ENCODE measurements at places on chromosomes 5 and 9.

GRCh38 chr9:98654247-98654646, 54.5 kb downstream of the GABBR2 start:
- no peak for DNase-seq

DNA sequence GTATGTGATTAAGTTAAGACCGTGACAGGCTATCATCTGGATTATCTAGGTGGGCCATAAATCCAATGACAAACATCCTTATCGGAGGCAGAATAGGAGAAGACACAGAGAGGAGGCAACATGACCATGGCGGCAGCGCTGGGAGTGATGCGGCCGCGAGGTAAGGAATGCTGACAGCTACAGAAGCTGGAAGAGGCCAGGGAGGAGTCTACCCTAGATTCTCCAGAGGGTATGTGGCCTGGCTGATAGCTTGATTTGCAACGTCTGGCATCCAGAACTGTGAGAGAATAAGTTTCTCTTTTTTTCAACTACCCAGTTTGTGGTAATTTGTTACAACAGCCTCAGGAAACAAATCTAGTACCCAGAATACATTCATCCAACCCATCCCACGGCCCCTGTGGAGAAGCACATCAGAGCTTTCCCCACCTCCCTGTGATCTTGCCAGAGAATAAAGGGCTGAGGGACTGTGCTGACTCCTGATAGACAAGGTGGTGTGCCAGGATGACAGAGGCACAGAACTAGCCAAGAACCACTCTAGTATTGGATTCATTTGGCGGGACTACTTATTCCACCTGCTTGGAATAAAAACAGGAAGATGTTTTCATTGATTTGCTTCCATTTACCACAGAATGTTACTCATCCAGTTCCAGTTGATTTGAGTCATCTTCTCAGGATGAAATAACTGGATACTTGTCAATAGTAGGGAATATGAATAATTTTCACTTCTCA, 187.4 kb downstream of the MAN2A1 start:
- DNase-seq: no peak

DNA sequence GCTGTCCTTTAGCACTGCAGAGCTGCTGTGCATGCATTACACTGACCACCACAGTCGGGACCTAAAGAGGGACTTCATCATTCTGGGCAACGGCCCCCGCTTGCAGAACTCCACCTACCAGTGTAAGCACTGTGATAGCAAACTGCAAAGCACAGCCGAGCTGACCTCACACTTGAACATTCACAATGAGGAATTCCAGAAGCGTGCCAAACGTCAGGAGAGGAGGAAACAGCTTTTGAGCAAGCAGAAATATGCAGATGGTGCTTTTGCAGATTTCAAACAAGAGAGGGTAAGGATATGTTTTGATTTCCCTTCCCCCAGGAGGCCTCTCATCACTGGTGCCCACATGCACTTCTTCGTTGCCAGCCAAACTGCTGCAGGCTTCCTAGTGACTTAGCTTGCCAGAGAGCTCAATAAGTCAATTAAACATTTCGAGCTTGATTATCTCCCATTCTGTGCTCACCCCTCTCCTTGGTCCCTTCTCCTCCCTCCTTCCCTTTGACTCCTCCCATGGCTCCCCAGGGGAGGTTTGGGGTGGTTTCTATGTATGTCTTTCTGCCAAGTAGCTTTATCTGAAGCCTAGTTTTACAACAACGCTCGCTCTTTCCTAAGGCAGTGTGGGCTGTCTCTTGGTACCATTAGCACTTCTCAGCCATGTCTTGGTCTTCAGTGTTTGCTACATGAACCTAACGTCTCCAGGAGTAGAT, 66.7 kb downstream of the ZNF462 start:
- DNase-seq: no peak

DNA sequence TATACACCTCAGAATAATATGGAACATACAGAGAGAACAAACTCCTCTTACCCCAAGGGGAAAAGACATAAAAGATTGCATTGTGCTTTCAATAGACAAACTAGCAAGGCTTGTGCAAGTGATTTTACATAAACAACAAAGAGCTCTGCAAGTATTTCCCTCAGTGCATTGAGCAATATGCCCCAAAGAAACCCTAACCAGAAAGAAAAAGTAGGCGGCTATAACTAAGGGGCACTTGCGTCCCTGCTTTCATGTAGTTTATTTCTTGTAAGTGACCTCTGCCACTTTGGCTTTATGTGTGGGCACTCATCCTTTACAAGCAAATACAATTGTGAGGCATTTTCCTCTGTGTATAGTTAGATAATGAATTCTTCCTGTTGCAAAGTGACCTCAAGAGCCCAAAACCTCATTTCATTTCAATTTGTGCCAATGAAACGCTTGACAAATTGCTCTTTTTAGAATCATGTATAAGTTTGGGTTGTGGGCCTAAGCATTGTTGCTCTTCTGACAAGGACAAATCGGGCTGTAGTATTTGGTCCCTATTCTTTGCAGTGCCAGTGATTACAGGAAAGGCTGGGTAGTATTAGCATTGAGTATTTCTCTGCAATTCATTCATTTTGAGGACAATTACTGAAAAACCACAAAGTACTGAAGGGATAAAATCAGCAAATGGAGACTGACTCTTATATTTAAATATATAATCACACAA, 282.2 kb downstream of the DTWD2 start:
- DNase-seq: no peak

- no peak for DNase-seq
These were observed 108.7 kb upstream of the EFNA5 start for GRCh38 chr5:107779437-107779836.

- peak; percentile 31 for DNase-seq
These were observed 28.7 kb downstream of the NEK6 start for GRCh38 chr9:124286292-124286931.

DNA sequence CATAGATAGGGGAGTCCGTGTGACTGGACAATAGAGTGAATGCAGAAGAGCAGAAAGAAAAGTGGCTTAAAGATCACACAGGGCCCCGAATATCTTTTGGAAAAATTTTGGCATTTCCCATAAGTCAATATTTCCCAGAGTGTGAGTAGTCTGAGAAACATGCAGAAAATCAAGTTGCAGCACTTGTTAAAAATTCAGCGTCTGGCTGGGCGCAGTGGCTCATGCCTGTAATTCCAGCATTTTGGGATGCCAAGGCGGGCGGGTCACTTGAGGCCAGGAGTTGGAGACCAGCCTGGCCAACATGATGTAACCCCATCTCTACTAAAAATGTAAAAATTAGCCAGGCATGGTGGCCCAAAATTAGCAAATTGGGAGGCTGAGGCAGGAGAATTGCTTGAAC, 227.0 kb downstream of the DRD1 start:
- DNase-seq: no peak

DNA sequence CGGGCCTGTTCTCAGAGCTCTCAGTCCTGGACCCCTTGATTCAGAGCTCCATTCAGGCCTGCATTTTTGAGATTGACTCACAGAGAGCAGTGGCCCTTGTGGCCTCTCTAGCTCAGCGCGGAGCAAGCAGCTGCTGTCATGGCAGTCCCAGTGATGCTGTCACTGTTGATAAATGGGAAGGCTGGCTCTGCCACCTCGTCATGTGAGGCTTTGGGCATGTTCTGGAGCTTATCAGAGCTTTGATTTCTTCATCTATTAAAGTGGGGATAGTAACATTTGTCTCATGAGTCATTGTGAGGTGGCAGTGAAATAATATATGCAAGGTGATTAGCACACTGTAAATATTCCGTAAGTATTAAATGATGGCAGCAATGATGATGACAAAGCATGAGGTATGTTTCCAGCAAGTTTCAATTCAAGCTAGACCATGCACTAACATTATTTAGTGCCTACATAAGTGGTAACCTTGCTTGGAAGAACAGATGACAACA, 126.4 kb upstream of the CXCL14 start:
- no peak for DNase-seq

GRCh38 chr9:27977931-27978330, 404.6 kb upstream of the C9orf72 start:
- no peak for DNase-seq

GRCh38 chr9:95494416-95495371, 22.1 kb downstream of the PTCH1 start:
- peak; percentile 85 for DNase-seq

DNA sequence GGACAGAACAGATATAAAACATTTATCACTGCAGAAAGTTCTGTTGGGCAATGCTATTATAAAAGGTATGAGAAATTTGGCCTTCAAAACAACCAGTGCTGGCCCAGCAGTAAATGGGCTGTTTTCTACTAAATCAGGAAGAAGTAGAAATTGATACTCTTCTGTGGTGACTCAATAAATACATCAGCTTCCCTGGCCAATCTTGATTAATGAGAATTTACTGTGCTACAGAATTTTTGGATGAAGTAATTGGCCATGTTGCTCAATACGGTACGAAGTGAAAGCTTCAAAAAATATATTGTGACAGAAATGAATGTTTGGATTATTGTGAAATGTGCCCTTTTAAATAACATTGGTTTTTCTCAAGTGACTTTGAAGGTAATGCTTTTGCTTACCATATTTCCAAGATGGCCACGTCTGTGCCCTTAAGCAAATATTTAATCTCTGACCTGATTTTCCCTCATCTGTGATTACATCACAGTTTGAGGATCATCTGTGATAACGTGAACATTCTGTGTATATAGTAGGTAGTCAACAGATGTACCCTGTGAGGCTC, 4.2 kb downstream of the DNAJA1 start:
- DNase-seq: no peak

- peak; percentile 30 for DNase-seq
These were observed at the start of gene BSPRY for GRCh38 chr9:113349445-113350094. TSS of gene BSPRY (plus strand) at chr9:113349541. CDS start at chr9:113349580, 39 bp downstream.

DNA sequence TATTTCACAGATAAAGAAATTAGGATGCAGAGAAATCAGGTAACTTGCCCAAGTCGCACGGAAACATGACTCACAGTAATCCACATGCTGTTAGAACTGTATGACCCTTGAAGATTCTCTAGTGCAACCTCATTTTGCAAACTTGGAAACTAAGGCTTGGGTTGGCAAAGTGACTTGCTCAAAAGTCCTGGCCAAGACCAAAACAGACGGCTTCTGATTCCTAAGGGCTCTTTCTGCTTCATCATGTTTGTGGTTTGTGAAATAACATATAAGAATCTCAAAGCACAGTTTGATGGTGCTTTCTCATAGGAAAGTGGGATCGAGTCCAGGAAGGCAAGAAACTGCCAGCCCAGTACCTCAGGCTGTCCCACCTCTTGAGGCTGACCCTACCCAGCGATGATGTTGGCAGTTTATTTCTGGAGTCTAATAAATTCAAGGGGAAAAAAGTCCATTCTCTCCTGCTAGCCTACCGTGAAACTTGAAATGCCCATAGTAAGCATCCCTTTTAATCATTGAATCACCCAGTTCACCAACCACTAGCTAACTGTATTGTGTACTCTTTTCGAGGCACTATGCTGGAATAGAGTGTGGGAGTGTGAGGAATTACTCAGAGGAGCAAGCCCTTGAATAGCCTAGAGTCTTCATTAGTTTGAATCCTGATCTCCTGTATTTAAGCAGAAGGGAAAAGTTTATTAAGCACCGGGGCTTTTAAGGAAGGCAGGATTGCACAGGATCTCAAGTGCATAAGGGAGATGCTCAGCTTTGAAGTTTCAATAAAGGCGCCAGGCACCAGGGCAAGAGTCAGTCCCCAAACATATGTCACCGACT, 14.1 kb downstream of the CAPSL start:
- no peak for DNase-seq

DNA sequence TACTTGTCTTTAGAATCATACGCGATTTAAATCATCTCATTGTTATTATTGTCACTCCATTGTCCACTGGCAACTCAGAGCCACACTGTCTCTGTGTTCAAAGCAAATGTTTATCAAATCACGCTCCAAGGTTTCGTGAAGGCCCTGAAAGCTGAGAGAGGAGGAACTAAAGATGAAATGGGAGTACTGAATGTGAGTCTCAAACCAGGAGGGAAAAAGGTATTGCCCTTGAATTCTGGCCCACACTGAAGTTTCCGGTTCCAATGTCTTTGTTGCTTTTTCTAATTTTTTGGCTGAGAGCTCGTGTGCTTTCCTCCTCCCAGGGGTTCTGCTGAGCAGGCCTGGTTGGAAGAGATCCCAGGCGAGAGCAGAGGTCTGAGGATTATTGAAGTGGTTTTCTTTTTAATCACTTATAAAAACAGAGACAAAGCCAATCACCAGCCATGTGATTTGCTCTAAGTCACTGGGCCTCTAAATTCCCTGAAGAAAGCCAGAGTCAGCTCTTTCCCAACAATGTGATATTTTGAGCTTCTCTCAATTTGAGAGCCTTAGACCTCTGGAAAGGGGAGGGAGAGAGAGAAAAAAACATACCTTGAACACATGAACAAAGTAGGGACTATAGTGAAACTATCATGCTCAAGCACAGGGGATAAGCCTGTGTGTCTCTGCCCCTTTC, 420.8 kb upstream of the GRAMD2B start:
- DNase-seq: no peak

DNA sequence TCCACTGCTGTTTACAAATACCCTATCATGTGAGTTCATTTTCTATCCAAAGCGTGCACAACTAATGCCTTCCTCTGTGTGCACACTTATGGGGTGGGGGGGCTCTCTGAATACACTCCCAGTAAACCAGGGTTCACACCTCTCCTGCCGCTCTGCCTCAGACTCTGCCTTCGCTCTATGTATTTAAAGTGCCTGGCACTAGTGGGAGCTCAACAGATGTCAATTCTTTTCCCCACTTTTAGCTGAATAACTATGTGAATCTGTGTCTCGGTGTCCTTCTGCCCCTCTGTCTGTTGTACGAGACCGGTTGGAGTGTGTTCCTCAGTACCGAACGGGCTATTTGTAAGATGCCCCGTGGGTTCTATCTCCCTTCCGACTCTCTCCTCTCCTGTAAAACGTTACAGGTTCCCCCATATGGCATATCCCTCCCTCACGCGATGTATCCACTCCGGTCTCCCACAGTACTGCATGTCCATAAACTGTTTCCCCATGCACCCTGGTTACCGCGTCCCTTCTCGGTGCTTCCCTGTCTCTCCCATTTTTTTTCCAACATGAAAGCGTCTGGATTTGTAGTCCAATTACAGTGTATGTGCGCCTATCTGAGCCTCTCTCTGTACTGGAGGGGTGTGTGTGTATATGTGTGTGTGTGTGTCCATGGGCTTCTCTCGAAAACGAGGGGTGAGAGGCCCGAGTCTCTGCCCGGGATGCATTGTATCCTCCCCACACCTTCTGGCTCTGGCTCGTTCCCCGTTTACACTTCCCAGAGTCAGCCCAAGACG, 1.6 kb downstream of the ELL2 start:
- no peak for DNase-seq

DNA sequence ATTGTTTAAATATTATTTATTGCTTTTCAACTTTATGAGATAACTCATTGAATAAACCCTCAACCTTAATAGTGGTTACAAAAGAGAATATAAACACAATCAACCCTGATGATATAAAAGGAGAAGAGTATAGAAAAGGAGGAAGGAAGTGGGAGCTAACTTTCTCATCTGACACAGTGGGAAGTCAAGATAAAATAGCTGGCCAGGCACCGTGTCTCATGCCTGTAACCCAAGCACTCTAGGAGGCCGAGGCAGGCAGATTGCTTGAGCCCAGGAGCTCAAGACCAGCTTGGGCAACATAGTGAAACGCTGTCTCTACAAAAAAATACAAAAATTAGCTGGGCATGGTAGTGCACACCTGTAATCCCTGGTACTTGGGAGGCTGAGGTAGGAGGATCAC, 93.5 kb downstream of the PPP2R2B start:
- no peak for DNase-seq

GRCh38 chr5:39137819-39138451, 63.7 kb upstream of the RICTOR start:
- no peak for DNase-seq

All from CD4-positive, alpha-beta T cell treated with Interleukin-1 beta for 1 hour (primary cell).